ENCODE measurements at places on chromosomes 5 and 9.

DNA sequence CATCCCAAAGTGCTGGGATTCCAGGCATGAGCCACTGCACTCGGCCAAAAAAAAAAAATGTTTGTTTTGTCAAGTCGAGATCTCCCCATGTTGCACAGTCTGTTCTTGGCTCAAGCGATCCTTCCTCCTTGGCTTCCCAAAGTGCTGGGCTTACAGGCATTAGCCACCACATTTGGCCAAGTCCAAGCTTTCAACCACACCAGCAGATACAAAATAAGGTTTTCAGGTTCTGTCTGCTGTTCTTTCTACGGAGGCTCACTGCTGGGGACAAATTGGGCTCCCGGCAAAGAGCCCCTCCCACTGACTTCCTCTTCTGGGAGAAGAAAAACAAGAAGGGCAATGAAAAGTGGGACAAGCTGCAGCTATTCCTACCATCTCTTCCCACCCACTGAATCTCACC, 37.6 kb upstream of the GGTA1 start:
- DNase-seq: no peak

DNA sequence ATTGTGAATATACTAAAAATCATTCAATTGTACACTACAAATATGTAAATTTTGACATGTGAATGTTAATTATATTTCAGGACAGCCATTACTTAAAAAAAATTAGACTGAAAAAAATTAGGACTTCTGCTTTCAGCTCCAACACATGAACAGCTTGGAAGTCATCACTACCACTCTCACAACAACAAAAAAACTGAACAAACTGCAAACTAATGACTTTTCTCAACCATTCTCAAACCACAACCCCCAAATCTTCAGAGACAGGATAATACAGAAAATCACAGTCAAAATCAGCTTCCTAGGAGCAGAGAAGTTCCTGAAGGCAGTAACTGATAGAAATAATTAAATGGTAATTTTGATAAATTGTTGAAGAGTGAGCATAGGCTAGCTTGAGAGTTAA, 686.4 kb downstream of the TLE1 start:
- no peak for DNase-seq

GRCh38 chr9:93222890-93223259, 38.9 kb downstream of the WNK2 start:
- DNase-seq: no peak

GRCh38 chr5:131357739-131358561, 94.1 kb downstream of the CDC42SE2 start:
- no peak for DNase-seq

DNA sequence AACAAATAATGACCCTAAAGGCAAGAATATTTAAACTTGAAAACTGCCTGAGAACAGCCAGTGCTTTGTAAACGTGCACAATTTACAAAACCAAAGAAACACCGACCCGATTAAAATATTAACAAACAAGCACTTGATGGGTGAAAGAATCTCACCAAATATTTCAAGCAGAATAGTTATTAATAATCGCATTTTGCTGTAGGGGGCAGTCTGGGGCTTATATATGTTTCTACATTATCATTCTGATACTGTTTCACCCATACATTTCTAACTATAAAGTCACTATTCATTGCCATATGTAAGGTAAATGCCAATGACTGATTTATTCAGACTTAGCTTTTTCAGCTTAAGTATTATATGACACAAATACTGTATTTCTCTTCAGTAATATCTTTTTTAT, 37.7 kb downstream of the UBAP2 start:
- no peak for DNase-seq

DNA sequence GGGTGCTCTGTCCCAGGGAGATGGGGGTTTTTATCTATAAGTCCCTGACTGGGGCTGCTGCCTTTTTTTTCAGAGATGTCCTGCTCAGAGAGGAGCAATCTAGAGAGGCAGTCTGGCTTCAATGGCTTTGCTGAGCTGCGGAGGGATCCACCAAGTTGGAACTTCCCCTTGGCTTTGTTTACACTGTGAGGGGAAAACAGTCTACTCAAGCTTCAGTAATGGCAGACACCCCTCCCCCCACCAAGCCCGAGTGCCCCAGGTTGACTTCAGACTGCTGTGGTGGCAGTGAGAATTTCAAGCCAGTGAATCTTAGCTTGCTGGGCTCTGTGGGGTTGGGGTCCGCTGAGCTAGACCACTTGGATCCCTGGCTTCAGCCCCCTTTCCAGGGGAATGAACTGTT, 375.8 kb downstream of the RAB3C start:
- DNase-seq: no peak

GRCh38 chr9:135608294-135608998, 30.9 kb downstream of the GLT6D1 start:
- no peak for DNase-seq

DNA sequence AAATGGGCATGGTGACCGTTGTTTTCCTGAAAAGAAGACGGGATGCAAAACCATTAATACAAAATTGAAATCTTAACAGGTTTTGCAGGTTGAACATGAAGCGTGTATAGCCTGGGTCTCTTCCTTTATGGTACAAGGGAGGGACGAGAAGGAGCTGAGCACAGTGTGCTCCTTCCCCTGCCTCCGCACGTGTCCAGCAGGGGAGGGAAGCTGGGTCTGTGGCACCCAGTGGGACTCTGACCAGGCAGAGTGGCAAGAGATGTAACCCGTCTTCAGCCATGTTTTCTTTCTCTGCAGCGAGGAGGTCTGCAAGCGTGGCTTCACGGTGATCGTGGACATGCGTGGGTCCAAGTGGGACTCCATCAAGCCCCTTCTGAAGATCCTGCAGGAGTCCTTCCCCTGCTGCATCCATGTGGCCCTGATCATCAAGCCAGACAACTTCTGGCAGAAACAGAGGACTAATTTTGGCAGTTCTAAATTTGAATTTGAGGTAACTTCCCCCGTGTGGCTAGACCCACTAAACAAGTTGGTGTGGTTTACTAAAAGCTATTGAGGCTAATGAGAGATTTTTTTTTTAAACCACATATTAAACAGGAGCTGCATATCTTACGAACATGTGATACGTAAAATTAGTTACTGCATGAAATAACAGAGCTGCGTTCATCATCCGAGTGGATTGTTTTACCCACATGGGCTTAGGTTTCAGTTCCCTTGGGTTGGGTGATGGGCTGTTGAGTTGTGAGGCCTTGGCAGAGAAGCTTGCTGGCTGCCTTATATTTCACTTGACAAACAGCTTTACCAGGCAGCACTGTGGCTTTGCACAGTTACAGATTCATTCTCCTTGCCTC, 143.7 kb downstream of the TRIO start:
- no peak for DNase-seq

- peak; percentile 2 for DNase-seq
Measured at GRCh38 chr9:9893837-9894236, 719.0 kb downstream of the PTPRD start.

- DNase-seq: no peak
Measured at GRCh38 chr9:94300470-94301301, 27.8 kb downstream of the NUTM2F start.

GRCh38 chr5:123389794-123390193, 33.4 kb downstream of the CEP120 start:
- DNase-seq: no peak

DNA sequence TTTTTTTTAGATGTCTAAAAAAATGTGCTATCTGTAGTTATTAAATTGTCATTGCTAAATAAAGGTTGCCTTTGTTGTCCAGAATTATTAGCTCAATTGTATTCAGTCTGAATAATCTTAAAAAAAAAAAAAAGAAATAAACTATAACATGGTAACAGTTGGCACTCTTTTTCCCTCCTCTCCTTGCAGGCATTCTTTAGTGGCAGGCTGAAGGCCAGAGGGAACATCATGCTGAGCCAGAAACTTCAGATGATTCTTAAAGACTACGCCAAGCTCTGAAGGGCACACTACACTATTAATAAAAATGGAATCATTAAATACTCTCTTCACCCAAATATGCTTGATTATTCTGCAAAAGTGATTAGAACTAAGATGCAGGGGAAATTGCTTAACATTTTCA, 87.6 kb upstream of the FAM170A start:
- DNase-seq: no peak
